ENCODE measurements at places on chromosomes 4 and X.

GRCh38 chr4:158229768-158230167 is 19.5 kb downstream of the TMEM144 start:
- no peak for DNase-seq

DNA sequence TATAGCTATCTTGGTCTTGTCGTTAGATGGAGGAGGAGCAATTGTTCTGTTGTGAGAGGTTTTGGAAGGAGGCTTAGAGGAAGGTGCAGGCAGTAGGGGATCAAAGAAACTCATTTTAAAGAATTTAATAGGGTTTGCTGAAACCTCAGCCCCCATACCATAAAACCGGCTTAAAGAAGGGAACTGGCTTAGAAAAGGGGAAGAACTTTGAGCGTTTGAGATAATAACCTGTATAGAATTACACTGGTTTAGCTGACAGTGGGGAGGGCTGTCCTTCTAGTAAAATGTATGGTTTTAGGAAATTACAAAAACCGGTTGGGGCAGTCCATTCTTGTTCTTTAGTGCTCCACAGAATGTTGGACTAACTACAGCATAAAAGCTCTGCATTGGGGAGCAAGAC is 128.1 kb downstream of the KDM6A start:
- no peak for DNase-seq

DNA sequence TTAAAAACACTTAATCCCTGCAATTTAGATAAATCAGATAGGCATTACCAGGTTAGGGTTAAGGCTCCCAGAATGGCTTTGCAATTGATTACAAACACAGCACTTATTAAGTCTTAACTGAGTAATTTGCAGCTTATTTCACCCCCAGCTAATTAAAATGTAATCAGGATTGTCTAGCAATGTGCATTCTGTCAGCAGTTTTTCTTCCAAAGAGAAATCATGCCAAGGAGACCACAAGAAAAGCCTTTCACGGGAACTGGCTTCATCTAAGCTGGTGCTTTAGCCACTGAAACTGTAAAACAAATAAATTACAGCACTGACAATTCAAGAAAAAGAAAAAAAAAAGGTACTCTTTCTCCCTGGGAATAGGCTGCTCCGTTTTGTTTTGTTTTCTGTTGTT is 2.1 kb downstream of the ANOS1 start:
- no peak for DNase-seq

GRCh38 chr4:103201724-103202123 is 3.6 kb upstream of the CENPE start:
- no peak for DNase-seq

GRCh38 chrX:130676861-130677260 is 226.1 kb downstream of the ENOX2 start:
- DNase-seq: no peak

DNA sequence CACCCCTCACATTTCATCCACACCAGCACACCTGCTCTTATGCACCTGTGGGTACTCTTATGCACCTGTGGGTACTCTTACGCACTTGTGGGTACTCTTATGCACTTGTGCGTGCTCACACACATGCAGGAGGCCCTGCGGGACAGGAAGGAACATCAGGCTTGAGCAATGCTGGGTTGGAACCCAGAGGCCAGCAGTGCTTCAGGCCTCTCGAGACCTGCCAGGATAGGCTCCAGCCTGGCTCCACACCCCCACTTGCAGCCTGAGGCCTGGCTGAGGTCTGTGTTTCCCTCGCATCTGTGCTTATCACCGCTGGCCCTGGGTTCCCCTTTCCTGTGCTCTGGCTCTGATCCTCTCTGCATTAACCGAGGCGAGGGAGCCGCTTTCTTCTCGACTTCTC is 34.7 kb downstream of the SORCS2 start:
- no peak for DNase-seq
